ENCODE measurements at places on chromosomes 2 and 18.

GRCh38 chr2:117085737-117086136 is 728.8 kb upstream of the DDX18 start:
- DNase-seq: no peak

DNA sequence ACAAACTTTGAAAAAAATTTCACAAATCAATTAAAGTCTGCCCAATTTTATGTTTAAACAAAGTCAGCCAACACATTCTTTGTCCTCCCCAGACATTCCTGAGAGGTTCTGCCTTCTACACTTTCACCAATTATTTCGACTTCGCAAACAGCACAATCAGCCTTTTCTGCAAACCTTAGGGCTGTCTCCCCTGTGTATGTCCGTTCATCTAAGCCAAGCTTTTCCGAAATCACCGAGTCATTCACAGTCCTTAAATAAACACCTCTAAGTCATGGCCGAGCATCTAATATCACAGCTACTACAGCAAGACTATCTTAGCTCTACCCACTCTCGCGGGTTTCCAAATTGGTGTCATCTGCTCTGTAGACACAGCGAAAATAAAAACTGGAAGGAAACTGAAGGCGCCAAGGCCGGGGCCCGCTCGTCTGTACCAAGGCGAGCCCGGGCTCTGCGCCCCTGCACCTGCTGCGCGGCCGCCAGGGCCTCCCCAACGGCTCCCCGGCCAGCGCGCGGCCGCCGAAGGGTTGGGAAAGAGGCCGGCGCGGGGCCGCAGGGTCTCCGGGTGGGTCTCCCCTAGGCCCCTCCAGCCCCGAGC is 730 bp downstream of the ODC1 start:
- peak; percentile 59 for DNase-seq

DNA sequence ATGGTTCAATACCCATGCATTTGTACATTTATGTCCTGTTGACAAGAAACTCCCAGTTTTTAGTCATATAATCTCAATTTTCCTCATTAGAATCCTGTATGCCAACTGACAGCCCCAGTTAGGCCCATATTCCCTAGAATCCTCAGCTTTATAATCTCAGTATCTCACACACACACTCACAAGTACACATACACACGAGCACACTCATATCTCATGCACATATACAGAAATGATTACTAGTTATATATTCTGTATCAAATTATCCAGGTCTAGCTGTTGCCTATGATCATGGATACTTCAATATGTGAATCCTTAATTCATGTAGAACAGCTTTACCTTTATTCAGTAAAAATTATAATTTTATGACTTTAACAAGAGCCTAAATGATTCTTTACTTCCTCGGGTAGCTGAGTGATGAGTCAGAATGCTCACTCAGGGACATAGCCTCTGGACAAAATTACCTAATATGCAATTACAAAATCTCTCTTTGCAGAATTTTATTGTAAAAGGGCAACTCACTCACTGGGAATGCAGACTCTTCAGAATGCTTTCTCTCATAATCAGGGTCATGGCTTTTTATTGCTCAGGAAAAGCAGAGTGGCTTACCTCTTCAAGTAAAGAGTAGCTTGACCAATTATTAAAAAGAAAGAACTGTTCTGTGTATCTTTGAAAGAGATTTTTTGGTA is 193.6 kb upstream of the PIK3C3 start:
- DNase-seq: peak; percentile 75

DNA sequence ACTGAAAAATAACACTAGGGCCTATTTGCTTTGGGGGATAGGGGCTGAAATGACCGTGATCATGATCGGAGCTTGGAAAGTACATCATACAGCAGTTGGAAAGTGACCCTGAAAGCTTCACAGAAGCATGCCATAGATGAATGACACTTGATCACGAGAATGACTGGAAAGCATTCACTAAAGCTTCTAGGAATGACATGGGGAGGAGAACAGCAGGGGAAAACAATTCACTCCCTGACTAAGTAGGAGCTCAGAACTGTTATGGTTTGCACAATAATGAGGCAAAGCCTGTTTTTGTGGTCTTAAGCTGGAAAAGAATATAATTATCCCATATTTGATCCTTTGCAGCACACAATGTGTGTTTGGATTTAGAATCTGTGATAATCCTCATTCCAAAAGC is 237.5 kb downstream of the NOL4 start:
- peak; percentile 62 for DNase-seq

DNA sequence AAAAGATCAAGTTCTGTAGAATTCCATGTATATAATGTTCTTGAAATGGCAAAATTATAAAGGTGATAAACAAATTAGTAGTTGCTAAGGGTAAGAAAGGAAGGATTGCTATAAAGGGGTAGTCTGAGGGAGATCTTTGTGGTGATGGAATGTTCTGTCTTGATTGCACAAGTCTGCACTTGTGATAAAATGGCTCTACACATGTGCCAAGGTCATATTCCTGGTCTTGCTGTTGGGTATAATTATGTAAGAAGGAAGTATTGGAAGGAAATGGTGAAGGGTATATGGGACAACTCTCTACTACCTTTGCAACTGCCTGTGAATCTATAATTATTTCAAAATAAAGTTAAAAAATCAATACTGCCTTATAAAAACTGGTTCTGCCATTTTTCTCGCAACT is 15.3 kb downstream of the SGPP2 start:
- DNase-seq: no peak

DNA sequence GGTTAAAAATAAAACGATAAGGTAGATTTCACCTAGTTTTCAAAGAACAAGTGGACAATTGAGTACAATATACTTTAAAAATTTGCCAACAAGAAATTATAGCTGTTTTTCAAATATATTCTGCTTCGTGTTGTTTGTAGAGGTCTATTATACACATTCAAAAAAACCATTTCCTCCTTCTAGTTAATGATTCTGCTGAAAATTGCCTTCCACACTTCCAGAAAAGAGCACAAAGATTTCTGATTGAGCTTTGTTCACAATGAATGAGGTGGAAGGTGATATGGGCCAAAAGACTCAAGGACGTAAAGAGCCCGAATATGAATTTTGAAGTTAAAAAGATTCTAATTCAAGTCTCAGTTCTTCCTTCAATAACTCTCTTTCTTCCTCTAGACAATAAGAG is 277.0 kb upstream of the SESTD1 start:
- DNase-seq: no peak
